ENCODE measurements at places on chromosomes 2 and 18.

DNA sequence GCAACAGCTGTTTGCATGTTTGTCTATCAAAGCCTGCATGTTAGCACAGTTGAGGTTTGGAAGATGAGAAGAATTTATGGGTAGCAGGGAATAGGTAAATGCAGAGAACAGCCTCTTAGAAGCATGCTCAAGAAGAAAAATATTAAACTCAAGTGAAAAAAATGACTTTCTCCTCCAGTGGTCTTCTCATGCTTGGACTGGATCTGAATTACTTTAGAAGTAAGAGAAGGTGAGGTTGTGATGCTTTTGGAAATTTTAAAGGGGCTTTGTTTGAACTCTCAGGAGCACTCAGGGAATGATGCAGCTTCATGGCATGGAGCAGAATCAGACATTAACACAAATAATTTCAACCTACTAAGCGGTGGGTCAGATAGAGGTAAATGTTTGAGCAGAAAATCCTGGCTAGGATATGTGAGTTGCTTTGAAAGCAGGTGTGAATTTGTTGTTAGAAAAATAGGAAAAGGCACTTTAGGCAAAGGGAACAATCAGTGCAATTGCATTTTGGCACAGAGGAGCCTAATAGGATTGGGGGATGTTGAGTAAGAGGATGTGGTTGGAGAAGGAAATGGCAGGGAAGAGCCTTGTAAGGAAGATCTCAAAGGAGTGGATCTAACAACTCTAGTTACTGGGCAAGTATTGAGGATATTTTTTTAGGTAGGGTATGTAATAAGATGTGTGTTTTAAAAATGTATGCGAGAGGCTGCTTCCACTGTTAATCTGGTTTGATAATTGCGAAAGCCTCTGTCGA lies 76.3 kb downstream of the DDX1 start:
- no peak for DNase-seq

- DNase-seq = no peak
Measured at GRCh38 chr2:239157269-239157668, 243.6 kb downstream of the HDAC4 start.

- DNase-seq = no peak
Measured at GRCh38 chr18:8615397-8616027, 6.3 kb downstream of the RAB12 start.

DNA sequence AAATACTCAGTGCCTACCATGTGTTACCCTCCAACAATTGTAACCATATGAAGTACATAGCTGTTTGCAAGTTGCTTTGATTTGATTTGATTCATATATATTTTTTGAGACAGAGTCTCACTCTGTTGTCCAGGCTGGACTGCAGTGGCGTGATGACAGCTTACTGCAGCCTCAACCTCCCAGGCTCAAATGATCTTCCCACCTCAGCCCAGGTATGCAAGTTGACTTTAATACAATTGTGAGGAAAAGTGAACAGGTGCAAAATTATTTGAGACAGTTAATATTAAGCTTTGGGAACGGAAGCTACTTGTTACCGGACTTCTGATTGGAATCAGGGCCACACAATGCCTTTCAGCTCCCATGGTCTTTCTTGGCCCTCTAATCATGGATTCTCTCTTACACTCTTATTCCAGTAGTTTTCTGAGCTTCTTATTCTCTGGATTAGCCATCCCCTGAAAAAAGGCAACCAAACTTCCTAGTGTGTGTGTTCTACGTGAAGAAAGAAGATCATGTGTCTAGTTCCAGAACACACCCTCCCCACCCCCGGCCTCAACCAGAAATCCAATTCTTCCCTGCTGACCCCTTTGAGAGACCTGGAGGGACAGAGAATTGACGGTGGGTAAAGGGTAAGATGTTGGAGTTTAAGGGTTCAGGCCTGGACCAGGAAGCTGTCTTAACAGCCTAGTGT lies 1.1 kb upstream of the RPL37A start:
- no peak for DNase-seq

GRCh38 chr18:12027046-12027445 lies 45.7 kb downstream of the IMPA2 start:
- no peak for DNase-seq

- DNase-seq = no peak
Measured at GRCh38 chr18:23724681-23725080, 35.4 kb downstream of the LAMA3 start.

DNA sequence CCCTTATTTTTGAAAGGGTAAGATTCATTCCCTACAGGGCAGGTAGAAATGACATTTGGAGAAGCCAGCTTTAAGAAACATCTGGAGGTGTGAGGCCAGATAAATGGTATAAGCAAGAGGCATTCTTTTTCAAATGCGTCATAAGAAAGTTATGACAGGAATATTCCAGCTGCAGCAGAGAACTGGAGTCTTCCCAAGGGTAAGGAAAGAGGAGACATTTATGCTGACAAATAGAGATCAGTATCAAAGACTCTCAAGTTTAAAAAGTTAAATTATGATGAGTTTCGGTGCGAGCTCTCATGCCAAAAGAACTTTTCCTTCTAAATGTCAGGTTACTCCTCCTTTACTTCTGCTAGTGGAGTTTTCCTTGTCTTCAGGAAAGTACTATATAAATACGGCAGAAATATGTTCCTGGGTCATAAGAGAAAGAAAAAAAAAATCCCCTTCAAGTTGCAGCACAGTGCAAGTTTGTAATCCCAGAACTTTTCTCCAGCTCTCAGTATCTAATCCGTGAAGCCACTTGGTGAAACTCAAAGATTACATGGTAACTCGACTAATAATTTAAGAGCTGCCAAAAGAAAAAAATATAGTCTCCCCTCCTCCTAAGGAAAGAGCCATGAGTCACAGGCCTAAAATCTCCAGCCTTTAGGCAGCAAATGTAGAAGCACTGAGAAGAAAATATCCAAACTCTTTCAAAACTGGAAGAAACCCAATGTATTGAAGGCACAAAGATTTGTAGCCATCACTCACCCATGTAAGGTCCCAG lies 428.1 kb downstream of the MEIS1 start:
- no peak for DNase-seq

DNA sequence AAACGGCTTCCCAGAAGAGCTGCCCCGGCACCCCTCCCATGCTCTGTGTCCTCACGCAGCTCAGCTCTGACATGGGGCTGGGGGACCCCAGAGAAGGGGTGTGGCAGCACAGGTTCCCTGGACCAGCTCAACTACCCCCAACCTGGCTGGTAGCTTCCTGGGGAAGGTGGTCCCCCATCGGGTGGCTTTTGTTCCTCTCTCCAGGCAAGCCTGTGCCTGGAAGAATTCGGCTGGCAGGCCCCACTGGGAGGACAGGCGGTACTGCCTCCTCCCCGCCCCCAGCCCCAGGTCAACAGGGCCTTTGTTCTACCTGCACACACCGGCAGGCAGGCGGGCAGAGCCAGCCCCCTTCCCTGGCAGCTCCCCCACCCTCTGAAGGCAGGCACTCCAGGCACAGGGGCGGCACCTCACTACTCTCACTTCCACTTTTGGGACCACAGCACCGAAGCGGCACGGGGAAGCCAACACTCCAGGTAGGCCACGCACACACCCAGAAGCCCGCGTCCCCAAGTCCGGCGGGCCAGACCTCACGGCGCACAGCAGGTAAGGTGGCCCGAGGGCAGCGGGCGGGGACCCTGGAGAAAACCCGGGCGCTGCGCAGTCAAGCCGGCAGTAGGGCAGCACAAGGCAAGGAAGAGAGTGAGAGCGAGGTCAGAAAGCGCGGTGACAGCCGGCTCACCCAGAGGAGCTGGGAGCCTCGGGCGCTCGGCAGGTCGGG lies 1.3 kb downstream of the HS6ST1 start:
- DNase-seq = peak; percentile 89

All from germinal center (tissue), 1 donor.